ENCODE measurements at places on chromosomes 6 and 20. TPM values are rescaled to one million over a fixed set of nuclear protein-coding genes. Genes with fewer than 3 reads are reported as not detected.

Gene ZC2HC1B
- not detected for total RNA-seq

Gene PTGIS
- 12.7 TPM for total RNA-seq

Gene CSNK2A1
- 88.4 TPM for total RNA-seq

Gene MOG
- total RNA-seq = not detected

Gene OR12D3
- total RNA-seq = not detected

Gene RIPPLY2
- total RNA-seq = not detected

Gene ZNF165
- total RNA-seq = 2.5 TPM

Gene ULBP3
- not detected for total RNA-seq

Gene MAP7
- 39.3 TPM for total RNA-seq

Gene SIRPB2
- total RNA-seq = 1.8 TPM

Gene SLC17A2
- not detected for total RNA-seq

Gene EFCAB8
- not detected for total RNA-seq

Gene VNN1
- total RNA-seq = 1.4 TPM

Gene PTPRA
- 50.7 TPM for total RNA-seq

Gene CRISP2
- total RNA-seq = 0.91 TPM

Gene NOX3
- not detected for total RNA-seq

Gene BCAS4
- total RNA-seq = 5.1 TPM

Gene METTL24
- total RNA-seq = 0.22 TPM

Gene TMEM239
- not detected for total RNA-seq

Gene ADGRF1
- 0.13 TPM for total RNA-seq

Gene CRISP3
- total RNA-seq = 4.1 TPM

Gene PHACTR2
- 24.5 TPM for total RNA-seq

Gene PREX1
- total RNA-seq = 8.3 TPM

Gene DEFB124
- total RNA-seq = not detected

Gene BPI
- total RNA-seq = not detected

Gene PNPLA1
- 26.7 TPM for total RNA-seq

Gene ROS1
- total RNA-seq = 1.1 TPM

Gene GJA10
- total RNA-seq = not detected

Gene OR2B3
- not detected for total RNA-seq

Gene HLA-DRB1
- total RNA-seq = 63.1 TPM

Gene MAD2L1BP
- 25.8 TPM for total RNA-seq

Gene CRYBG1
- 127 TPM for total RNA-seq

Gene SLC22A1
- total RNA-seq = 0.65 TPM

Data from lower leg skin (tissue), 4 donors.